Activated naive CD8-positive, alpha-beta T cell treated with anti-CD3 and anti-CD28 coated beads for 36 hours (primary cell): ENCODE measurements at places on chromosomes 16 and 17. TPM values are rescaled to one million over a fixed set of nuclear protein-coding genes. Genes with fewer than 3 reads are reported as not detected.

GRCh38 chr16:31696968-31697743 is 169.5 kb downstream of the AHSP start:
- no peak for DNase-seq

Gene TBC1D26
- 0.16 TPM for total RNA-seq

- no peak for DNase-seq
Observed at GRCh38 chr16:87234601-87235000, 82.6 kb downstream of the C16orf95 start.

Gene OR1A1
- not detected for total RNA-seq

DNA sequence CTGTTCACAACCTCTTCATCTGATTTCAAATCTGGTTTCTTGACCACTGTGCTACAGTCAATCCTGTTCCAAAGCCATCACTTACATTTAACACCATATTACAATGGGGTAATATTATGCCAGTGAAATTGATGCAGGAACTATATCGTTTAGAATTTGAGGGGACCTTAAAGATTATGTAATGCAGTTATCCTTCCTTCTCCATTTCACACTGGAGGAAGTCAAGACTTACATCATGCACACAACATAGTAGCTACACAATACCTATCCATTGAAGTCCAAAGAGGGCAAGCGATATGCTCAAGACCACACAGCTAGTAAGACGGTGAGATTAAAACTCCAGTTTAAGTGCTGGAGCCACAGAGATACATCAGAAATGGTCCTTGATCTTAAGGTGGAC is 16.8 kb downstream of the NOG start:
- DNase-seq: no peak

Gene CPHXL2
- total RNA-seq: not detected

- DNase-seq: no peak
Observed at GRCh38 chr16:20380782-20381181, 23.8 kb downstream of the PDILT start.

Gene KRT36
- not detected for total RNA-seq
